Activated naive CD4-positive, alpha-beta T cell treated with anti-CD3 and anti-CD28 coated beads, Interleukin-2, amount 50 U/mL, for 16 hours (primary cell): ENCODE measurements at places on chromosomes 1 and 21.

DNA sequence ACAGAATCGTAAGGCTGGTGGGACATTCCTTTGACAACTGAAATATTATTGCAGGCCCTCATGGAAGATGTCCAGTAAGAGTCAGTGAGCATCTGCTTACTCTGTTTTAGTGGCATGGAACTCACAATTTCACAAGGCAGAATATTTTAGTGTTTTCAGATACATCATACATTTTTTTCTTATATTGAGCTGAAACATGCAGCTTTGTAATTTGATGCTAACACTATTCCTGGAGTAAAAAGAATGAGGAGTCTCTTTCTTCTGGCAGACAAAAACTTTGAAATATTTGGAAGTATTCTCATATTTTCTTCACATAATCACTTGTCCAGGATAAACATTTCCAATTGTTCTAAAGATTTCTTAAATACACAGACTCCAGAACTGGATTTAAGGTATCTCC is 17.7 kb downstream of the CLDN17 start:
- DNase-seq: no peak

DNA sequence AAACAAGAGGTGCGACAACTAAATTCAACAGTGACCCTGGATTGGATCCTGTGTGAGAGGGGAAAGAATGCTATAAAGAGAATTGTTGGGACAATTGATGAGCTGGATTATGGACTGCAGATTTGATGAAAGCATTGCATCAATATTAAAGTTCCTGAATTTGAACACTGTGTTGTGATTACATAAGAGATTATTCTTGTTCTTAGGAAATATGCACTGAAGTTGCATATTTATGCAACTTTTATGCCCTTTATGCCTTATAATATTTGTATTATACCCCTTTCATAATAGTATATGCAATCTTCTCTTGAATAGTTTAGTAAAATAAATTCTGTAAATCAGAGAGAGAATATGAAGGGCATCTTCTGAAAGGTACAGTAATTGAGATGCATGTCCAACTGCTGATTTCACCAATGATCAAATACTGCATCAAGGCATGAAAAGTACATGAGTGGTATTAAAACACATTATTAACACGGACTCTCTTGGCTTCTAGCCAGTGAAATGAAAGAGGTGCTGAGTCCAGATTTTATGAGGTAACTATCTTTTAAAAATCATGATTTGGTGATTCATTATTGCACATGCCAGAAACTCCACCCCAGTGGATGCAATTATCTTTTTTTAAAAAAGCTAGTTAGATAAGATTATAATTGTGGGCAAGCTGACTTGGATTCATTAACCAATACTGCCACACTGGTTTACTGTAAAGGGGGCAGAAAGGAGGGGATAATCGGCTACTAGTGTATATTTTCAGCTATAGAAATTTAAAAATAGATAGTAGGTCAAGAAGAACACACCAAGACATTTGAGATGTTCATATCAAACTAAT is 19.9 kb upstream of the LPAR3 start:
- DNase-seq: no peak

GRCh38 chr1:229024528-229025130 is 246.3 kb upstream of the RAB4A start:
- DNase-seq: no peak

GRCh38 chr1:25705699-25706098 is 89.1 kb downstream of the MAN1C1 start:
- DNase-seq: no peak

GRCh38 chr1:224486801-224487583 is 52.4 kb upstream of the WDR26 start:
- no peak for DNase-seq

- peak; percentile 75 for DNase-seq
Measured at GRCh38 chr1:203765029-203765837, at the start of gene LAX1. Gene LAX1, plus strand, starts transcription at chr1:203765183. Its CDS starts 383 bp downstream, at chr1:203765566.

DNA sequence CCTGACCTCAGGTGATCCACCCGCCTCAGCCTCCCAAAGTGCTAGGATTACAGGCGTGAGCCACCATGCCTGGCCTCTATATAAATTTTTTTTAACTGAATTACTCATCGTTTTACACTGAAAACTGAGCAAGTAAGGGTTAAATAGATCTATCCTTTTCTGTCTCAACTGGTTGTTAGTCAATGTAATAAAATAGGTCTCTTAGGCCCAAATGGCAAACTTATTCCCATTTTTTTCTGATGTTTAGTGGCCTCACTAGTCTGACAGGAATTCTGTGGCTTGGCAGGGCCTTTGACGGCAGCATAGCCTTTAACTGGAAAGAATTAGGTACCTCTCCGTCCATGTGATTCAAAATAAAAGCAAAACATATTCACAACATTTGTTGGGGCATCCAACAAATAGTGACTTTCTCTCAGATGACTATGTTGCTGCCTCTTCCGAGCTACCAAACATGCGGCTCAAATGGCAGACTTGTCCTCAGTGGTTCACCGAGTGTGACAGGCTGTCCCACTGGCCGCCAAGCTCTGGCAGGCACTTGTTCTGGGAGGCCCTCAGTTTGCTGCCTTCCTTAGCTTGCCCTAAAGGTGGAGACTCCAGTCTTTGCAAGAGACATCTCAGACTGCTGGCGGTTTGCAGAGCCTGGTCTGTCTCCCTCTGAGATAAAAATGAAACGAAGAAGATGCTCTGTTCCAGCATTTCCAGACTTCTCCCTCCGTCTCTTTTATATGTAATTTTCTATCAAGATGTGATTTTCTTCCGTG is 17.4 kb downstream of the ATP1A4 start:
- no peak for DNase-seq
